Left lung (tissue), 14 donors: ENCODE measurements at places on chromosomes 2 and 18.

DNA sequence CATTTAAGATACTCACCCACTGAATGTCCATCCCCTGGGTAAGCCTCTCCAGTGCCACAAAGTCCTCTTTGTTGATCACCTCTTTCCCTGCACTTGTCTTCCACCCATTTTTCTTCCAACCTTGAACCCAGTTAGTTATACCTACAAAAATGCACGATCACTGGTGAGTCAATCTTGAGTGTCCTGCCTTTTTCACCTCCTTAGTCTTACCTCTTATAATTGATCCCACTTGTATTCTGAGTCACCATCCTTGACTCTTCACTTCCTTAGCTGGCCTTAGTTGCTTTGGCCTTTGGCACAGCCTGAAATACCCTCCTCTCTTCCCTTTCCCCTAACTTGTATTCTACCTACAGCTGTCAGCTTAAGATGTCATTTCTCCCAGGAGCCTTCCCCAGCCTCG, 10.2 kb downstream of the RNASEH1 start:
- no peak for DNase-seq

DNA sequence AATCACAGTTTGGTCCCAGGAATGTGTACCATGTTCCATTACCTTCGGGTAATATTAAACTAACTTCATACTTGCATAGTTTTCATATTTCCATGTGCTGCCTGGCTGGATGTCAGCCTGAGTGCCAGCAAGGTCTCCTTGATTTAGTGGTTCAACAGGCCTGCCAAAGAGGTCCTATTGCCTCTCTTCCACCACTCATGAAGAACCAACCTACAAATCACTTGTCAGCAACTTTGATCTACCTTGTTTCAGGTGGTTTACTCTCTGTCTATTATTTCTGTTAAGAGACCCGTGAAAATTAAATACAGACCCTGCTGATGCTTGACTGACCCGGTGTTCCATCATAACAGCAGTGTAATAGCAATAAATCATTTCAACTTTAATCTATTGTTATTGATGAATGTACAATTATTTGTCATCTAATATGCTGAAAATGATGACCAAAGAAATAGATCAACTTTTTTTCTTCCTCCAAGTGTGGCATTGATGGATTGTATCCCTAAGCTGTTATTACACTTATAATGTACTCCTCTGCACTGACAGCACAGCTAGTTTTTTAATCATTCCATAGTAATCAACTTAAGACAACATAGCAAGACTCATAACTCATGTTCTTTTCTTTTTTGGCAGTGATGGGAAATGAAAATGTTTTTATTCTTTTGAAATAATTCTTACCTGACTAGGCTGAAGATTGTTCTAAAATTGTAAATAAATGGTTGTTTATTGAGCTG, 1220.2 kb upstream of the ACVR2A start:
- no peak for DNase-seq

DNA sequence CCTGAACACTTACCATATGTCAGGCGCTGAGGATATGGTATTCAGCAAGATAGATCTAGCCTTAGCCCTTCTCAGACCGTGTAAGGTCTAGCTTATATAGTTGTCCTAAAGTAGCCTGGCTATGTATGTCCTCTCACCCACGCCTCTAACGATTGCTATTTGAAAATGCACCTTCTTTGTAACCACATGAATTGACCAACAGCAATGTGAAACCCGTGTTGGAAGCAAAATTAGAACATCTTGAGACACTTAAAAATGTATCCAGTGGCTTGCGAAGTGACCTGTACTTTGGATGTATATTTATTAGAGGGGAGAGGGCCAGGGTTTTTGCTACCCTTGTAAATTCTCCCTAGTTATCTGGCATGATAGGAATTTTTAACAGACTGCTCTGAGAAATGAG, 860.0 kb upstream of the ZEB2 start:
- DNase-seq, result no peak

GRCh38 chr2:197786010-197786877, 1.1 kb upstream of the BOLL start:
- DNase-seq, result peak; percentile 91

- no peak for DNase-seq
These were observed 97.4 kb upstream of the UGP2 start for GRCh38 chr2:63743982-63744966.

GRCh38 chr2:113157897-113158753, 15.6 kb upstream of the PSD4 start:
- DNase-seq, result no peak

DNA sequence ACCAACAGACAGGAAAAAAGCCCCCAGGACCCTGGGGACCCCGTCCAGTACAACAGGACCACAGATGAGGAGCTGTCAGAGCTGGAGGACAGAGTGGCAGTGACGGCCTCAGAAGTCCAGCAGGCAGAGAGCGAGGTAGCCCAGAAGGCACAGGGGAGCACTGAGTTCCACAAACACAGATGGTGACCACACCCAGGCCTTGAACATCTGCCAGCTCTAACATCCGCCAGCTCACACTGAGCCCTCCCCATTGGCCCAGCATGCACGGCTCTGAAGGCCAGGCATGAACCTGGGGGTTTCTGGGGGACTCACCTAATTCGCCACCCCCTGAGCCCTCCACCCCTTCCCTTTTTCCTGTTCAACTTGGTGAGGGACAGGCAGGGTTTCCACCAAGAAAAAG, 25.6 kb upstream of the PRLH start:
- DNase-seq, result peak; percentile 24
